Right atrium auricular region (tissue), 2 donors: ENCODE measurements at places on chromosomes 16 and 17. TPM values are rescaled to one million over a fixed set of nuclear protein-coding genes. Genes with fewer than 3 reads are reported as not detected.
A peak's percentile ranks its signal among the peaks of the same experiment; 100 is the strongest.

OSGIN1 gene
- total RNA-seq: 6.5 TPM

ZPBP2 gene
- not detected for total RNA-seq

FNDC8 gene
- not detected for total RNA-seq

TBC1D3H gene
- total RNA-seq: not detected

DNAH2 gene
- not detected for total RNA-seq

DNA sequence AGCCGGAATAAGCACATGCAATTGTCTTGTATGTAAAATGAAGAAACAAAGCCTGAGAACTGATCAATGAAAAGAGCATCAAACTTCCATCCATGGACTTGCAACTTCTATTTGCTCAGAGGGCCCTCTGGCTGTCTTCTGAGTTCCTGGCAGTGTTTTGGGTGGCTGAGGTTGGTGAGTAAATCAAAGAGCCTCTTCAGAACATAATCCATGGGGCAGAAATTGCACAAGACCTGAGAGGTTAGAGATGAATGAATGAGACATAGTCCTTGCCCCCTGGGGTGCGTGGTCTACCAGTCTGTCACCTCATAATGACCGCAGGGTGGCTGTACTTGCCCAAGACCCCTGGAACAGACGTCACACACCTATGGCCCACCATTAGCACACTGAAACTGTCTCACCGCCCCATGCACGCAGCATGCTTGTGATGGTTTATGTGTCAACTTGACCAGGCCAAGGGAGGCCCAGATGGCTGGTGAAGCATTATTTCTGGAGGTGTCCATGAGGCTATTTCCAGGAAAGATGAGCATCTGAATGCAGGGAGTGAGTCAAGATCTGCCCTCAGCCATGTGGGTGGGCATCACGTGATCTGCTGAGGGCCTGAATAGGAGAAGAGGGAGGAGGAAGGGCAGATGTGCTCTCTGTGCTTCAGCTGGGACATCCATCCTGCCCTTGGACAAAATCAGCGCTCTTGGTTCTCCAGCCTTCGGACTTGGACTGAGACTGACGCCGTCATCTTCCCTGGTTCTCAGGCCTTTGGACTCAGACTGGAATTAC, 8.3 kb downstream of the PIK3R6 start:
- no peak for DNase-seq

DNA sequence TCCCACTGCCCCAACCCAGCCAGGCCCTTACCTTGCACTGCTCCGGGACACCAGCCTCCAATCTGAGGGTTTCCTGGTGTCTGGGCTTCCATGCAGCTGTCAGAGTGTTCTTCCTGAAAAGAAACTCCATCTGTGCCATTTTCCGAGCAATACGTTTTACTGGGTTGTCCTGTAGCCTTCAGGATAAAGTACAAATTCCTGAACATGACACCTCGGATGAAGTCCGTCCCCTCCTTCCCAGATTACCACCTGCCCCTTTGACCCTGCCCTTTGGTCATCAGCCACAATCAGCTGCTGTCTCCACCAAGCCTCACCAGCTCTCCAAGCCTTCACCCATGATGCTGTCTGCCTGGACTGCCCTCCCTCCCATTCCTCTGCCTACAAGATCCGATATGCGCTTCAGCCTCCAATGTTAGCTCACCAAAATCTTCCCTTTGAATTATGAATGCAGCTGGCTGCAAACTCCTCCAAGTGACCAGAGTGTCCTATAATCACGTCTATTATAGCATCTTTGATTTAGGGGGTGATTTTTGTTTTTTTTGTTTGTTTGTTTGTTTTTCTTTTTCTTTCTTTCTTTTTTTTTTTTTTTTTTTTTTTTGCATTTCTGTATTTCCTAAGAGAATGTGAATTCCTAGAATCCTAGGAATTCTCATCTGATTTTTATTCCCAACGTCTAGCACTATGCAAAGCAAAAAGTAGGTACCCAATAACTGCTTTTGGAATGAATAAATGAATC, 60.6 kb upstream of the KIFC3 start:
- no peak for DNase-seq

GRCh38 chr17:52827526-52827925, 669.0 kb upstream of the CA10 start:
- no peak for DNase-seq

GRCh38 chr16:11689031-11689840, 21.0 kb downstream of the SNN start:
- peak; percentile 21 for DNase-seq

DNA sequence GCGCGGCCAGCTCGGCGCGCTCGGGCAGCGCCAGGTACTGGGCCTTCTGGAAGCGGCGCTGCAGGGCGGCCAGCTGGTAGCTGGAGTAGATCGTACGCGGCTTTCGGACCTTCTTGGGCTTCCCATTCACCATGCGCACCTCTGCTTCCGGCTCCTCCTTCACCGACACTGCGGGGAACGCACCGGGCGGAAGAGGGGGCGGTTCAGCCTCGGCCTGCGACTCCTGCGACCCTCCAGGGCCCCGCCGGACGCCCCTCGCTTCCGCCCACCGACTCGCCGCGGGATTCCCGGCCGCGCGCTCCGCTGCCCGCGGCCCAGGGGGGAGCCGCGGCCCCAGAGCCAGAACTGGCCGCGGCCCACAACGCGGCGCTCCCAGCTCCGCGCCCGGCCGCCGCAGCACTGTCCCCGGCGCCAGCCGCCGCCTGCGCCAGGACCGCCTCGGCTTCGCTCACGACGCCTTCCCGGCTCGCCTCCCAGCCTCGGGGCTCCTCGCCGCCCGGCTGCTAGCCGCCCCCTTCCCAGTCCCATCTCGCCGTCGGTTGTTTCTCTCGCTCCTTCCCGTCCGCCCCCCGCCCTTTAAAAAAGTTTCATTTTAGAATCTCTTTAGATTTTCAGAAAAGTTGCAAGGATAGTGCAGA, 1.5 kb downstream of the DLX3 start:
- no peak for DNase-seq

GRCh38 chr16:12011565-12011964, 35.0 kb downstream of the SNX29 start:
- no peak for DNase-seq

DNA sequence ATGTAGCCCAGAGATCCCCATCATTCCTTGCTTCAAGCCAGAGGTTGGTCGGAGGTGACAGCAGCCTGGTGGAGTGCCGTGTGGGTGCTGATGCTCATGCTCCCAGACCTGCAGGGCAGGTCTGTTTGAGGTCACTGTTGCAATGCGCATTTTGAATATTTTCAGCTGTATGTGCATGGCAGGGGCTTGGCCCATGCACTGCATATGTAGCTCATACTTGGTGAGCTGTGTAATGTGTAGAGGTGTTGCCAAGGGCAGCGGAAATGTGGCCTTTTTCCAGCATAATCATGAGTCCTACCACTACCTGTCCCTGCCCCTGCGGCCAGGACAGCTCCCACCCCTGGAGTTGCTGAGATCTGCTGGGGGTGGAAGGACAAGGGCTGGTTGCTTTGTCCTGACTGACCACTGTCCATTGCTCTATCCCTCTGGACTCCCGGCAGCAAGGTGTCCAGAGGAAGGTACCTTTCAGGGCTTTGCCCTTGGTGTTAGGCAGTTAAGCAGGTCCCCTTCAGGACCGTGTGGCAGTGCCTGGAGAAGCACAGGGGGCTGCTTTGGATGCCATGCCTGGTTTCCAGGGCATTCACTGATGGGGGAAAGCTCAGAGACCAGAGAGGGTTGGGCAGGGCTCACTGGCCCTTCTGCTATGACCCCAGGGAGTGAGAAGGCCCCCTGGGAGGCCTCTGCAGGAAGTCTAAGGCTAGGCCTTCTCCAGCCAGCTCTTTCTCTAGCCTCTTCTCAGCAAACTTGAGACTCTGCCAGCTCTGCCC, 215.2 kb downstream of the NTN1 start:
- DNase-seq: no peak

DNA sequence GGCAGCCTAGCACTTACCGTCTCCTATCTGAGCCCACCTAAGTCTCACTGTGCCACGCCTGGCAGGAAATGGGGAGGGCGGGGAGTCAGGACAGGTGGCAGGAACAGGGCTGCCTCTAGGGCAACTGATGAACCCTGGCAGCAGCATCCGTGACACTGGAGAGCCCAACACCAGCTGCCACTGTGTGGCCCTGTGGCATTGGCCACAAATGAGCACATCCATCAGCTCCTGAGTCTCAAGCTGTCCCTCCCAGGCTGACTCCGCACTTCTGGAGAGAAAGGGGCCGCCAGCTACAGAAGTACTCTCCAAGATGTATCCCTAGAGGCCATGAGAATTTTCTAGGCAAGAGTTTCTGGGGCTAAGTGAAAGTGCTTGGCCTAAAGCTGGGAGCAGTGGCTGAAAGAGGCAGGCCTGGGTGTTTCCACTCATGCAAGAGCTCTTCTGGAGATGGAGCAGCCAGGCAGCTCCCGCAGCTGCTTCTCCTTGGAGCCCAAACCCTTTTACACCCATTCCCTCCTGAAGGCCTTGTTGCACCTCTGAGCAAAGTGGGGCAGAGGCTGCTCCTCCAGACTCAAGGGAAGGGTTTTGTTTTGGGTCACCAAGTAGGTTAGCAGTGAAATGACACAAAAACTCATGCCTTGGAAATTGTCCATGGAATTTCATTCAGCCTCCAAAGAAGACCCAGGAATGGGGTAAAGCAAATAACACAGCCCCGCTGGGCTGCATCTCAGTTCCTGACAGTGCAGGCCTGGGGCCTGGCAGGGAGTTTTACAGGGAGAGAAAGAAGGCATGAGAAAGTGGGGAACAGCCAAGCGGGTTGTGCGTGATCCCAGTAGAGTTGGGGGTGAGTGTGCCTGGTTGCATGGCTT, 25.8 kb downstream of the PEMT start:
- peak; percentile 61 for DNase-seq
